ENCODE measurements at places on chromosomes 11 and 22. TPM values are rescaled to one million over a fixed set of nuclear protein-coding genes. Genes with fewer than 3 reads are reported as not detected.

DNA sequence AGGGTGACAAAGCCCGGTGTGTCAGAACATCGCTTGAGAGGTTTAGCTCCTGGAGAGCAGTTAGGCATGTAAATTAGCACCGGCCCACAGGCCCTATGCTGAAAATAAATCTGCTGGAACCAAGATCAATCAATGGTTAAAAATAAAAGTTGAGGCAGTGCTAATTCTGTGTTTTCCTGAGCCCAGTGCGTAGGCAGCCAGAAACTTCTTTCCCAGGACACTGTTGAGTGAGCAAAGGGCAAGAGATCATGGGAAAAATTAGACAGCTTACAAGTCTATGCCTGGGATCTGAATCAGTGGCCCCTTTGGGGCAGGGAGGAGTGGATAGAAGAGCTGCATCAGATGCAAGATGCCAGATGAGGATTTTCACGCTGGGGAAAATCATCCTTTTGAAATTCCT is 539.2 kb downstream of the BUD13 start:
- no peak overlapping the region for H3K4me3 ChIP-seq
- no peaks in the 10 kb centered on the region for H3K4me1 ChIP-seq
- no peak overlapping the region for H3K27ac ChIP-seq
- peaks cover 3% of the 10 kb centered on the region for H3K27me3 ChIP-seq
- DNase-seq = no peak

DNA sequence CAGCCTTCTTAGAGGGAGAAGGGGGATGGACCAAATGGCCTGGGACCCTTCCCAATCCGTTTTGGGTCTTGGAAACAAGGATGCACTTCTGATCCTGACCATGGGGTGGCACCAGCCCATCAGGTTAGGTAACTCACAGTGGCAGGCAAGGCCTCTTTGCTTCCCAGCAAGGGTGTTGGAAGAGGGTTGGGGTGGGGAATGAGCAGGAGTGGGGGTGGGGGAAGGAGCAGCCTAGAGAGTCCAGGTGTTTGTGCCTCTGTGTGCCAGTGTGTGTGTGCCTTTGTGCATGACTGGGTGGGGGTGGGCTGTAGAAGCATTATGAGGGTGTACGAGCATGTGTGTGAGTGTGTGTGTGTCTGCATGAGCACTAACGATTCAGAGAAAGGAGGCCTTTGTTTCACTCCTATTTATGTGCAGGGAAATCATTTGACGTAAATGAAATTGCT is 213.1 kb downstream of the INSC start:
- H3K27ac ChIP-seq = no peak overlapping the region
- no peak for DNase-seq
- no peaks in the 10 kb centered on the region for H3K4me1 ChIP-seq
- no peak overlapping the region for H3K4me3 ChIP-seq

DNA sequence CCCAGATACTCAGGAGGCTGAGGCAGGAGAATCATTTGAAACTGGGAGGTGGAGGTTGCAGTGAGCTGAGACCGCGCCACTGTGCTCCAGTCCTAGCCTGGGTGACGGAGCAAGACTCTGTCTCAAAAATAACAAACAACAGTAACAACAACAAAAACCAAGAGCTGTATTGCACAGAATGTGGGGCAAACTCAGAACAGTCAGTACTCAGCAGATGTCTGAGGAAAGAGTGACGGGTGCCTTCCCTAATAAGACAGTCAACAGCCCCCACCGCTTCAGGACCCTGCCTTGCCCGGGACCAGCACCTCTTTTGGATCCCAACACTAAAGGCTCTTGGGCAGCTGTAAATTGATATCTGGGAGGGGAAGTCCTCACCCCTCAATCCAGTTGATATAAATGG is 40.3 kb downstream of the RIBC2 start:
- H3K4me3 ChIP-seq = no peak overlapping the region
- no peak overlapping the region for H3K27ac ChIP-seq
- no peaks in the 10 kb centered on the region for H3K27me3 ChIP-seq
- no peaks in the 10 kb centered on the region for H3K4me1 ChIP-seq
- no peak for DNase-seq

- no peak overlapping the region for H3K4me3 ChIP-seq
- no peaks in the 10 kb centered on the region for H3K4me1 ChIP-seq
- DNase-seq = no peak
- no peaks in the 10 kb centered on the region for H3K36me3 ChIP-seq
Observed at GRCh38 chr11:105937738-105938137, 84.3 kb downstream of the MSANTD4 start.

GRCh38 chr11:74450318-74450717 is 17.0 kb downstream of the KCNE3 start:
- H3K4me3 ChIP-seq = no peak overlapping the region
- H3K27ac ChIP-seq = no peak overlapping the region
- H3K27me3 ChIP-seq = peaks cover 2% of the 10 kb centered on the region
- no peaks in the 10 kb centered on the region for H3K36me3 ChIP-seq
- peaks cover 3% of the 10 kb centered on the region for H3K4me1 ChIP-seq

- H3K36me3 ChIP-seq = no peaks in the 10 kb centered on the region
- H3K4me1 ChIP-seq = no peaks in the 10 kb centered on the region
Observed at GRCh38 chr22:24181996-24182899, 961 bp downstream of the SUSD2 start.

DNA sequence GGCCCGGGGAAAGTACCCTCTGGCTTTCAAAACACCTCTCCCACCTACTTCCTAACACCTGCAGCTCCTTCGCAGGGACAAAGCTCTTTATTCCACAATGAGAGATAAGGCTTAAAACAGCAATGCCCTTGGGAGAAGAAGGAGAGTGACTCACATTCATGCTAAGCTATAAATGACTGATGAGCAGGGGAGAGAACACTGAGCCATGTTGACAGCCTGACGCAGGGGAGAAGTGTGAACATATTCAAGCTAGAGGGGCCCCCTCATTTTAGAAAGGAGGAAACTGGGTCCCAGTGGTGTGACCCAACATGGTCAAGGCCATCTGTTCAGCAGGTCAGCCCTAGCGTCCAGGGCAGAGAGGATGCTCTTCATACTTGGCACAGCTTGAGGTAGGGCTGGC is 171.8 kb downstream of the DSCAML1 start:
- H3K4me3 ChIP-seq = no peak overlapping the region
- DNase-seq = no peak
- no peaks in the 10 kb centered on the region for H3K4me1 ChIP-seq
- H3K27me3 ChIP-seq = peaks cover 2% of the 10 kb centered on the region

GRCh38 chr11:132024587-132025295 is 654.3 kb downstream of the NTM start:
- H3K36me3 ChIP-seq = no peaks in the 10 kb centered on the region
- no peak for DNase-seq
- H3K27me3 ChIP-seq = no peaks in the 10 kb centered on the region
- no peaks in the 10 kb centered on the region for H3K4me1 ChIP-seq
- H3K4me3 ChIP-seq = no peak overlapping the region

Gene NRIP3
- 1.4 TPM for total RNA-seq

Gene CNIH2
- total RNA-seq = 2.1 TPM

Gene SLN
- not detected for total RNA-seq

Gene ANGPTL5
- total RNA-seq = not detected

Data from activated naive CD8-positive, alpha-beta T cell treated with anti-CD3 and anti-CD28 coated beads, Interleukin-2, amount 10 ng/mL, durations not matched to agents 7 days and 5 days (primary cell).